ENCODE measurements at places on chromosomes 3 and 15.

DNA sequence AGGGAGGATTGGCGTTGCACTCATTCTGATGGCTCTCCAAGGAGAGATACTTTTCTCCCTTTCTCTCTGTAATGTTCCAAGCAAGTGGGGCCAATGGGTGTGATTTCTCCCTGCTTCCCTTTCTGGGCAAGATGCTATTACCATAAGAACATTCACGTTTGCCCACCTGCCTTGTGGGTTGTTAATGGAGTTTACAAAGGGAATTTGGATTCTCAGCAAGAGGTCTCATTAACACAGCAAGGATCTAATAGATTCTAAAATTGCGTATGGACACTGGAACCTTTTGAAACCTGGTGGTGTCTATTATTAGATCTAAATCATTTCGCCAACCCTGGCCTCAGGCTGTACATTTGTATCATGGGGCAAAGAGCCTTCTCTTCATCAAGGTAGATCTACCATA is 74.1 kb downstream of the SLCO3A1 start:
- no peak for DNase-seq

- no peak for DNase-seq
These were observed 27.9 kb upstream of the STRIT1 start for GRCh38 chr3:155321418-155321817.

DNA sequence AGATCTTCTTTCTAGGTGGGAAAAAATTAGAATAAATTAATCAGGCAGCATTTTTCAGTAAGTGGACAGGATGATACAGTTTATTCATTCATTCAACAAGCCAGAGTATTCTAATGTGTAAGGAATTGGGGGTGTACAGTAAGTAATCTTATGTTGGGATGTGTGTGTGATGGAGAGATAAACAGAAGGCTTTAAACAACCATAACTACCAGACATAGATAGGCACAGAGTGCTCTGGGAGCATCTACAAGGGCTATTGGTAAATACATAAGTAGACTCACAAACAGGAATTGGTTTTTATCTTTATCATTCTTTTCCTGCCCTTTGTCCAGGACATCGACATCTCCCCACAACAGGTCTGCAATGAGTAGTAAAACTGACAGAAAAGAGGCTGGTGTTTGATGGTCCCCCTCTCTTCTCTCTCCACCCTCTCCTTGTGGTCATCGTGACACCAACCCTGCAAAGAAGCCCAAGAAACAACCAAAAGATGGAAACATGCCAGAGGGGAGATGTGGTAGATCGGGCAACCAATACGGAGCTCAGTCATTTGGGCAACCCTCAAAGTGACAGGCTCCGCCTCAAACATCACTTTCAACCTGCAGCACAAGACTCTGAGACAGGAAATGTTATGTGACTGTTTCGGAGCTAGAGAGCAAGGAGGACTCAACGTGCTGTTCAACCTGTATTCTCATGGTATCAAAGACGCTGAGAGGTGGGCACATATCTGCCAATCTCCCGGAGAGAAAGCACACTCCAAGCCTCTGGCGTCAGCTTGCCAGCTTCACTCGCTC is 28.7 kb upstream of the B3GNT5 start:
- DNase-seq, result peak; percentile 9

DNA sequence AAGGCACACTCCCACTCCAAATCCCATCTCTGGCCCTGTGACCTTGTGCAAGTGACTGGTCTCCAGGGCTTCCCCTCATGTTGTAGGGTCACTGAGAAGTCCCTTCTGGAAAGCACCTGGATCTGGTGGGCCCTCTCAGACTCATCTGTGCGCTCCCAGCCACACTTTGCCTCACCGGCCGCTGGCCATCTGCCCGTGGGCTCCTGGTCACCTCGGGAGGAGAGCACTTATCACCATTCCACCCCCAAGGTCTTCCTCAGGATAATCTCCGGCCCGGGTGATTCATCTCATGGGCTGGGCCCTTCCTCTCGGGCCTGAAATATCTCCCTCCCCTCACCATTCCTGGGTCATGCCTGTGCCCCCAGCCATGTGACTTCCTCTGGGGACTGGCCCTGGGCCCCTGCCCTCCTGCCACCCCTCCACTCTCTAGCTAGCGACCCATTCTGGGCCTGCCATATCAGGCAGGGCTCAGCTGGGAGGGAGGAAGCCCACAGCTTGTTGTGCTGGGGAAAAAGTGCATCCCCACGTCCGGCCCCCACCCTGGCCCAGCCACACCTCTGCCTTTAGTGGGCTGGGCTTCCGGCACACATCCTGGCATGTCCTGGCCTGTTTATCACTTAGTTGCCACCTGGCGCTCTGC is 10.6 kb upstream of the WNT7A start:
- DNase-seq, result peak; percentile 53

DNA sequence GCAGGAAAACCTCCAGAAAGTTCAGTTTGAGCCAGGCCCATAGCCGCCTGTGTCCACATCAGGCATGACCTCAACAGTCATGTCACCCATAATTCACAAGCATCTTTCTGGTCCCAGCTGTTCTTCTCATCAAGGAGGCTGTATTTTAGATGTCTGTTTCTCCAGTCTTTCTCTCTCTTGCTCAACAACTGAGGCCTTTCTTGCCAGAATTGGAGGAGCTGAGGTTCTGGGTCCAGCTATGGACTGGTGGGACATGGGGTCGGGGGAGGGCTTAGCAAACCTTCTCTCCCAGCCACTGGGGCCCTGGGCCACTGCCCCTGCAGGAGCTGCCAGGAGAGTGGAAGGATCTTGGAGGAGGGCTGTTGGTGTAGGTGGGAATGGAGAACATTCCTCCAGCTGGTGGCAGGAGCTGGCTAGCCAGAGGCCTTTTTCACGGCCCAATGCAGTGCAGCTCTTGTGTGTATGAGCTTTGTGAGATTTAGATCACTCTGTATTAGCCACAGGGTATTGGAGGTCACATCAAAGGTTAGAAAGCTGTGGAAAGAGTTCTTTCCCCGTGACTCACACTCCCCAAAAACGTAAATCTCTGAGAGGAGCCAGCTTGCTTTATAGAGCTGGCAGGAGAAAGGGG is 23.5 kb downstream of the MAGEF1 start:
- no peak for DNase-seq

- DNase-seq, result no peak
These were observed 316.8 kb upstream of the GBE1 start for GRCh38 chr3:82078246-82078645.

DNA sequence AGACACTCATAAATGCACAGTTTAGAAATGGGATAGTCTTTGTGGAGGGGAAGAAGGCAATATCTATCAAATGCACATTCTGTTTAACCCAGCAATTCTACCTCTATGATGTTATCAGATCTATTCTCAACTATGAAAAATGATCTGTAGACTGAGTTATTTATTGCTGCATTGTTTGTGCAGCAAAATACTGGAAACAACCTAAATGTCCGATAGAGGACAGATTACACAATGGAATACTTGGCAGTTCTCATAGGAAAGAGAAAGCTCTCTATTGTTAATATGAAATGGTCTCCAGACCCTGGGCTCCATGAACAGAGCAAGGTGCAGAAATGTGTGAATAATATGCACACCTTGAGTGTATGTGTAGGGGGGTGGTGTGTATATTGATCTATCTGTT is 49.0 kb upstream of the SELENOK start:
- no peak for DNase-seq

- peak; percentile 9 for DNase-seq
These were observed 788 bp upstream of the DLG1 start for GRCh38 chr3:197298945-197299854.

DNA sequence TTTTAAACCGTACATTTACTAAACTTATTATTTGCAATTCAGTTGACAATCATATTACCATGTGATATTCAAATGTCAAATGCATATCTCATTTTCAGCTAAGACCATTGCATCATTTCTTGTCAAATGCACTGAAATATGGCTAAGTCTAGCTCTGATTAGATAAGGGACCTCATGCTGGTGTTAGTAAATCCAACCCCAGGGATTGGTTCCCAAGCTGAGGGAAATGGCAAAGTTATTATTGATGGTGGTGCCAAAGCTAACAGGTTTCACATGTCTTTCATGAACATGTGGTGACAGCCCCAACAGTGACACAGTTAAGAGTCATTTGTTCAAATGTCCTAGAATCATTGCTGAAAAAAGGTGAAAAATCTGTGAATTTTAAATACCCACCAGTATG is 641.1 kb downstream of the MECOM start:
- DNase-seq, result no peak

DNA sequence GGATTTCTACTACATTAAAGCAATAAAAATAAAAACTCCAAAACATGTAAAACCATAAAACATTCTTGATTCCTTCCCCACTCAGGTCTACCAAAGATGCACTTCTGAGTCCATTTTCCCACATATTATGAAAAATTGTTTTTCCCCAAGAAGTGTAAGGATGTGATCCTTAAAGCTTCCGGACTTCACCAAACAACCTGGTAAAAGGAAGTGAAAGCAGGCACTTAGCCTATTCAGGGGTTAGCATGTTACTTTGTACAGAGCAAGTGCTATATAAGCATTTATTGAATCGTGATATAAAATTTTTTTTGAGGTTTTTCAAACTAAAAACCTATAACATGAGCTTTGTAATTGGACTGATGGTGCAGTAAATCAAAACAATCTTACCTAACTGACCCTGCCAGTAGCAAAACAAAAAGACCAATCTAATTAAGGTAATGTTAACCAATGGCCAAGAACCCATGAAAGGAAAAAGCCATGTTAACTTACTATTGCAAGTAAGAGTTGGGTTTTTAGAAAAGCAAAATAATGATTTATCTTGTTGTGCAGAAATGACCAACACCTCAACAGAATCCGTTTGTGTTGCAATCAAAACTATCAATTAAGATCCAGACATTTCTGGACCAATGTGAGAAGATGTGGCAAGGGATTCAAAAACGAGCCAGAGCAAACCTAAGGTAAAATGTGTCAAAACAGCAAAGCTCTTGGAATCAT is 1.8 kb downstream of the SETD2 start:
- no peak for DNase-seq

- DNase-seq, result no peak
These were observed 217.3 kb downstream of the ZIC4 start for GRCh38 chr3:147189016-147189415.

DNA sequence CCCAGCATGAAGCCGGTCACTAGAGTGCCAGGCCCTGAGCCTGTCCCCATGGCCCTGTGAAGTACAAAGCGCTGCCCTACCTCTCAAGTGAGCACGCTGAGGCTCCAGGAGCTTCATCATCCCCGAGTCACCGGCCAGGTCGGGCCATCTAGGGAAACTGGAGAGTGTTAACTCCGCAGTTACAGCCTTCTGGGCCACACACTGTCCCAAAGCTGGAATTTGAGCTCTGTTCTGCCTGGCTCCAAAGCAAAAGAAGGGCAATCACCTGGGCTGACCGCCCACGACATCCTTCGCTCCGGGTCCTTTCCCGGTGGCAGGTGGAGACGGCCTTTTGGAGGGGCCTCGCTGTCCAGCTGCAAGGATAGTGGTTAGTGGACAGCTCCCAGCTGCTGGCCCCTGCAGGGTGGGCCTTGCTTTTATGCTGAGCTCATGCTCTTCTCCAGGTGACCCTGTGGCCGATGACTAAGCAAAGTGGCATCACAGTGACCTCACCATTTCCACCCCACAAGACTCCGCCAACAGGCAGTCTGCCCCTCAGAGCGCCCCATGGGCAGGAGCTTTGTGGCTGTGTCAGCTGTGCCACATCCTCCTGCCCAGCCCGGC is 3.5 kb upstream of the MUC4 start:
- no peak for DNase-seq

DNA sequence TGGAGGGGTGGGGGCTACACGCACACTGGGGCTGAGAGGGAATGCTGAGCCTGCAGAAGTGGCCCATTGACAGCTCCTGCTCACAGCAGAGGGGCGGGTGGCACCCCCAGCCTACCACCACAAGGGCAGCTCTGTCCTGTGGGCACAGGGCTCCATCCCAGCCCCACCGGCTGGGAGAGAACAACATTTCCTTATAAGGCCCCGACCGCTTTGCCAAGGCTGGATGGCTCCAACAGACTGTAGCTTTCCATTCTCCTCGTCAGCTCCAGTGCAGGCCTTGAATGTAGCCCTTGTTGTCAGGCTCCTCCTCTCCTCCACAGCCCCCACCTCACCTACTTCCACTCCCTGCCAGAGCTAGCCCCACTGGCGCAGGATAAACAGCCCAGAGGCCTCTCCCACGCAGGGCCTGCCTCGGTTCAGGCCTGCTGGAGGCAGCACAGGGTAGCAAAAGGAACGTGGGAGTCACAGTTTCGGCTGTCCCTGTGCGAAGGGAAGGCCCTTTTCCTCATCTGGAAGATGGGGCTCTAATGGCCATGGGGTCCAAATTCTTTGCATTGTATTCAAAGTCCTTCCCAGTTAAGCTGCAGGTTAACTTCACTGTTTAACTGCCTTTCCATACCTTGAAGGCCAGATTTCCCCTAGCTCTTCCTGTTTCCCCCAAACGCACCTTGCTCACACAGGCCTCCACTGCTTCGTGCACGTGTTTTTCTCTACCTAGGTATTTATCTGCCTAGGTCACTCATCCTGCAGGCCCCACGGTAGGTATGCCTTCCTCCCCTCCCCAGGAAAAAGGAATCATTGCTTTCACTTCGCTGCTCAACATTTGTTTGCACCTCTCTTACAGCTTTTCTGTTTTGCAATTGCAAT is 101.6 kb upstream of the LPP start:
- no peak for DNase-seq

- no peak for DNase-seq
These were observed 27.7 kb upstream of the PLXNA1 start for GRCh38 chr3:126955004-126955790.

- DNase-seq, result peak; percentile 91
These were observed at the start of gene UMPS for GRCh38 chr3:124730129-124730940. TSS of gene UMPS (plus strand) at chr3:124730452. CDS start at chr3:124730472, 20 bp downstream.

DNA sequence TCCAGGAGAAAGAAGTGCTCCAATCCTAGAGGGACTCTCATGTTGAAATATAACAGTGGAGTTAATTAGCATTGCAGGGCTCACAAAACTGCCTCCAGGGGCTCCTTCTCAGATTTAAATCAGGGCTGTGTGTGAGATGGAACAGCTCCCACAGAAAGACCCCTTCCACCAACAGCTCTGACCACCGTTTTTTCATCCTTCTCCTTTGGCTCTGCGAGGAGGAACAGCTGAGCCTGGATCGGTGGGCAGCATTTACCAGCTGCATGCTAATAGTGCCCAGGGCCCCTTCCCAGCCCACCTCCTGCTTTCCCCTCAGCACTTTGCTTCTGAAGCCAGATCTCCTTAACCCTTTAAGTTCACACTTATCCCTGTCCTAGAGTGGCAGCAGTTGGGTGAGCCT is 119.2 kb upstream of the UBE2E1 start:
- no peak for DNase-seq

- no peak for DNase-seq
These were observed 43.1 kb downstream of the TRPM1 start for GRCh38 chr15:31058236-31058962.

- DNase-seq, result no peak
These were observed 105.3 kb upstream of the PEX5L start for GRCh38 chr3:180142041-180142440.

DNA sequence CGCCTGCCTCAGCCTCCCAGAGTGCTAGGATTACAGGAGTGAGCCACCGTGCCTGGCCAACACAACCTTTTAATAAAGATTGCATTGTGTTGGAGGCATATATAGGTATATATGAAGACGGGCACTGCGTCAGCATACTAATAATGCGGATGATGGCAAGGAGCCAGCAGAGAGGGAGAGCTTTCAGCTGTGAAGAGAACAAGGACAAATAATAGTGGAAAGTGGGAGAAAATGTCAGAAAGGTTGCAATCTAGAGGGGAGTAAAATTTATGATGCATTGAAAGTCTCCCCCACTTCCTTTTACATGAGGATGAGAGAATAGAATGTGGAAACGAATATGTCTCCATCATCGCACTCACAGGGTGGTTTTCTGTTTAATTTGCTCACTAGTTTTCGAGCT is 170.5 kb upstream of the TBL1XR1 start:
- no peak for DNase-seq

GRCh38 chr15:88909956-88910831 is 3.0 kb downstream of the MFGE8 start:
- DNase-seq, result no peak

GRCh38 chr3:69181592-69182211 is 59.3 kb upstream of the LMOD3 start:
- DNase-seq, result no peak
